ENCODE measurements at places on chromosomes 12 and 14.

DNA sequence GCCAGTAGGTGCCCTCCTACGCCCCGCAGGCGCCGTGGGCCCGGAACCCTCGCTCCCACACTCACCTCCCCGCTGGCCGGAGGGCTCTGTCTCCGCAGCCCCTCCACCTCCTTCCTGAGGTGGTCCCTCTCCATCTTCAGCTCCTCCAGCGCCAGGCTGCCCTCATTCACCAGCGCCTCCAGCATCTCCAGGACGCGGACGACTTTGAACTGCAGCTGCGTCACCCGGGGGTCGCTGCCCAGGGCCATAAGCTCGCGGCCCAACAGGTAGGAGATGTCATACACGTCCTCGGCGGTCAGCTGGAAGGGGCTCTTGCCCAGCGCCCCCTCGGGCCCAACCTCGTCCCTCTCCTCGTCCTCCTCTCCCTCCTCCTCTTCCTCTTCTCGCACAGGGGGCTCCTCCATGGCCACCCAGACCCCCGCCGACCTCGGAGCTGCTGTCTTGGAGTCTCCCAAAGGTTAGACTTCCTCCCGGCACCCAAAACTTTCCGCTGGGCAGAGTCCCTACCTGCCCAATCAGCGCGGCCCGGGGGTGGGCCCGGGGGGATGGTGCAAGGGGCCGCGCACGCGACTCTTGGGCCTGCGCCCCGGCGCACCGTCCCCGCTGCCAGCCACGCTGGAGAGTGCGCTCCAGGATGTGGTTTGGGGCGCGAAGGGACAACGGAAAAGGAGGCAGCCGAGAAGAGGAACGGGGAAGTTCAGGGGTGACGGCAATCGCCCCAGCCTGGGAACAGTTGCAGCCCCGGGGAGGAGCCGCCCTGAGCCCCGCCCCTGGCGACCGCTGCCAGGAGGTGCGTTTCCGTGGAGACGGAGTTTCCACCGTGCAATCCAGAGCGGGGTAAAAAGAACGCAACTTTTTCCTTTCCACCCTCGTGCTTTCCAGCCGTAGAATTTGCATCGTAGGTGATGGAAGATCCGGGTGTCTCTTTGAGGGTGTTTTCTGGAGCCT, at the start of gene RILPL2:
Gene RILPL2, minus strand, starts transcription at position 668 of the 948 bp plus-strand sequence. Its CDS starts 264 bp downstream, at position 404.
- DNase-seq = peak; percentile 91

DNA sequence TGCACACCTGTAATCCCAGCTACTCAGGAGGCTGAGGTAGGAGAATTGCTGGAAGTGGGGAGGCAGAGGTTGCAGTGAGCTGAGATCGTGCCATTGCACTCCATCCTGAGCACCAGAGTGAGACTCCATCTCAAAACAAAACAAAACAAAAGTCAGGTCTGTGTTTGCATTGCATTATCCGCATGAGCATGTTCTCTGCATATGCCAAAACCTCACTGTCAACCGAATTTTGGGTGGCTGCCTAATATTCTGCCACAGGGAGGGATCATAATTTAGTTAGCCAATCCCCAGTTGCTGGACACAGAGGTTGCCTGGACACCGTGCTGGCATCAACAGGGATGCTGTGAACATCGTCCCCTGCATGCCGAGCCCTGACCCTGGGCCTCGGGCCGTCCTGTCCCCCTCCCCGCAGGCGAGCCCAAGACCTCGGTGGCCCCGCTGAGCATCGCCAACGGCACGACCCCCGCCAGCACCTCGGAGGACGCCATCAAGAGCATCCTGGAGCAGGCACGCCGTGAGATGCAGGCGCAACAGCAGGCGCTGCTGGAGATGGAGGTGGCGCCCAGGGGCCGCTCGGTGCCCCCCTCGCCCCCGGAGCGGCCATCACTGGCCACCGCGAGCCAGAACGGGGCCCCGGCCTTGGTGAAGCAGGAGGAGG, 49.2 kb downstream of the PHETA1 start:
- DNase-seq = no peak

DNA sequence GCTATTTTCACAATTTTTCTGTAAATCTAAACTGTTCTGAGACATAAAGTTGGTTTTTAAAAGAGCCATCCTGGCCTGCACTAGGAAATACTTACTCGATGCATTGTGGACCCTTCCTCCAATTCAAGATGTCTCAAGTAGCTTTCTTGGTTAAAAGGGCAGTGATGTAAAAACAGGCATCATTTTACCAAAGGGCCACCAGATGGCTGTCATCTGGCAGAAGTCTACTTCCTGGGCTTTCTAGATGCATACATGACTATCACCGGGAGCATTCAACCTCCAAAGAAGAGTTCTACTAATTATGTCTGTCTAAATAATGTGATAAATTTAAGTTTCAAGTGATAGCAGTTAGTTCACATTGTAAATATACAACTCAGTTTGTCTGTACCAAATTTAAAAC, 96.8 kb upstream of the FRMD6 start:
- DNase-seq = no peak

DNA sequence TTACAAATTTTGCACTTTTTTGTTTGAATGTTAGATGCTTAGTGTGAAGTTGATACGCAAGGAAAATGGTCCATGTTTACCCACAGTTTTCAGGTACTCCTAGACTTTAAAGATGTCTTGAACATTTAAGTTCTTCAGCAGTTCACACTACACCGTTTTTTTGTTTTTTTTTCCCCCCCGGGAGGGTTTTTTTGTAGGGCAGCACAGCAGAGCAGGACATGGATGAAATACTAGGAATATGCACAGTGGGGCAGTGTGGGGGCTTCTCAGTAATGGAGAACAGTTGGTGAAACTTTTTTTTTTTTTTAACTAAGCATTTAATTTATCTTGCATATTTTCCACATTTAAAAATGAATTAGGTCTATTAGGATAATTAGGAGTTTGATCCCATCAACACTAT, 4.9 kb downstream of the RAN start:
- DNase-seq = no peak

DNA sequence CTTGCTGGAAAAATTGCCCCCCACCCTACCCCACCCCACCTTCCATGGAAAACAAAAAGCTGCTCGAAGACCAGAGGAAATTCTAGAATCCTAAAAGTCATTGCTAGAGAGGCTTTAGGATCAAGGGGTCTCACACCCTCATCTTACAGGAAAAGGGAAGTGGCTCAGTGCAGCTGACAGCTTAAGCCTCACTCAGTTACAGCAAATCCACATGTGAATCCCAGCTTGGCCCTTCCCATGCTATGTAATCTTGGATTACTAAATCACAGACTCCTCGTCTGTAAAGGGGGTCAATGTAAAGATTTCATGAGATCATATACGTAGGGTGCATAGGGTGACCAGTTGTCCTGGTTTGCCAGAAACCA, 25.9 kb downstream of the CMKLR1 start:
- DNase-seq = no peak

DNA sequence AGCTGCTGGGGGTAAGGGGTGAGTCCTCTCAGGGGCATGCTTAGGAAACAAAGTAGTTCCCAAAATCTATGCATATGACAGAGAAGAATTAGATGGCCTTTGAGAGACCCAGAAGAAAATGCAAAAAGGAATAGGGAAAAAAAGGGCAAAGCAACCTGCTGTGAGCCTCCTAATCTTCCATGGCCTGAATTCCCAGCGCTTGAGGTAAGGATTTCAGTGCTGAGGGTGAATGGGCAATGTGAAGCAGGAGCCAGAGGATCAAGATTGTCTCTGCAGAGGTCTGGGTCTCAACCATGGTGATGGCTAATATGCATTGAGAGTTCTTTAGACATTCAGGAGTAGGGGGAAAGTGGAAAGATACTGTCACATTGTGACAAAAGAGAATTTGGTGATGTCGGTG, 31.5 kb downstream of the GPR65 start:
- DNase-seq = no peak

GRCh38 chr14:23521785-23522640, 29.6 kb downstream of the ZFHX2 start:
- DNase-seq = no peak

GRCh38 chr14:87017335-87017734, 975.6 kb downstream of the GALC start:
- DNase-seq = no peak

DNA sequence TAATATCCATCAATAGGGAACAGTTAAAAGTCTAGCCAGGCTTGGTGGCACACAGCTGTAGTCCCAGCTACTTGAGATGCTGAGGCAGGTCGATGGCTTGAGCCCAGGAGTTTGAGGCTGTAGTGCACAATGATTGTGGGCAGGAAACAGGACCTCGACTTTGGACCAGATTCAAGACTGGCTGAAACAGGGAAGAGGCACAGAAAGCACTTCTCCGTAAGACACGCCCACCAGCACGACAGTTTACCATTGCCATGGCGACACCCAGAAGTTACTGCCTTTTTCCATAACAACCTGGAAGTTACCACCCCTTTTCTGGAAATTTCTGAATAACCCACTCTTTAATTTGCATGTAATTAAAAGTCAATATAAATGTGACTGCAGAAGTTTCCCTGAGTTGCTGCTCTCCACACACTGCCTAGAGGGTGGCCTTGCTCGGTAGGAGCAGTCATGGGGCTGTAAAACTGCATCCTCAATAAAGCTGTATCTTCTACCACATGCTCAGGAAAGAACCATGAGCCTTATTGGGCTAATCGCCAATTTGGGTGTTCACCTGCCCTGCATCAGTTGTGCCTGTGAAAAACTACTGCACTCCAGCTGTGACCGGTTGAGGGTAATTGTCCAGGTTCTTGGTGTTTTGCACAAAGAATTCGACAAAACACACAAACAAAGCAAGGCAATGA, 4.6 kb upstream of the LRRC23 start:
- peak; percentile 35 for DNase-seq

DNA sequence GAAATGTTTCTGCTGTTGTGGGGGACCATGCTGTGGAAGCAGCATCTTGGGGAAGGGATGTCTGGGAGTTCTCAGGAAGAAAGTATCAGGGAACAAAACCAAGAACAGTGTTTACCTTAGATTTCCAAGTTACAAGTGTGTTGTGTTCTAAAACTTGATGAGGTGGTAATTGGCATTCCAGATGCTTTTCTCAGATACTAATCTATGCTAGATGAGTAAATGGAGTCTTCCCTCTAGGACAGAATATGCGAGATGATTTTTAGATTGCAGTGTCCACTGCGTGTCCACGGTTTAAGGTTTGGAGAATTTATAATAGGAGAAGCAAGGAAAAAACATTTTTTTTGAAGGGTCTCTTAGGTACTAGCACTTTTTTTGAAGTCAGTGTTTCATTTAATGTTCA, 436.5 kb downstream of the PCNX1 start:
- no peak for DNase-seq

DNA sequence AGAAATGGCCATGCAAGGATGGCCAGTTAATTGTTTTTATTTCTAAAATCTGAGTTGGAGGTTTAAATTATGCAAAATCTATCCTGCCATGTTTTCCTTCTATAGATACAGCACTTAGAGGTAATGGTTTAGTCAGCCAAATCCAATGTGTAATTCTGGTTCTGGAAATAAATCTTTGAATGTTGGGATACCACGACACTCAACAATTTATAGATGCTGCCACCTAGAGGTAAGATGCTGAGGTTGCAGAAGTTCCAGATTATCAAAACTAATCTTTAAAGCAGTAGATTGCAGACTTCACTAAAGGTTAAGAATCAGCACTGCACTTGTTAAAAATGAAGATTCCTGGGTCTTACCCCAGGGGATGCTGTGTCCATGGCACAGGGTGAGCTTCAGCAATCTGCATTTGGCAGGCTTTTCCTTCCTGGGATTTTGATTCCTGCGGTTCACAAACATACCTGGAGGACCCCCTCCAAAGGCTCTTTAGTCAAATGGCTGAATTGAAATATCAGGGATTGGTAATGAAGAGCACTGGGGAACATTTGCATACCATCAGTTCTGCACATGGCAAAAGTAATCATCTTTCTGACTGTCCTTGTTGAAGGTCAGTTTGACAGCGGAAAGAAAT, 53.4 kb upstream of the ANO4 start:
- DNase-seq = no peak

GRCh38 chr14:88245321-88245720, 77.7 kb downstream of the KCNK10 start:
- DNase-seq = no peak

GRCh38 chr12:53046655-53047220, 3.1 kb upstream of the TNS2 start:
- no peak for DNase-seq

DNA sequence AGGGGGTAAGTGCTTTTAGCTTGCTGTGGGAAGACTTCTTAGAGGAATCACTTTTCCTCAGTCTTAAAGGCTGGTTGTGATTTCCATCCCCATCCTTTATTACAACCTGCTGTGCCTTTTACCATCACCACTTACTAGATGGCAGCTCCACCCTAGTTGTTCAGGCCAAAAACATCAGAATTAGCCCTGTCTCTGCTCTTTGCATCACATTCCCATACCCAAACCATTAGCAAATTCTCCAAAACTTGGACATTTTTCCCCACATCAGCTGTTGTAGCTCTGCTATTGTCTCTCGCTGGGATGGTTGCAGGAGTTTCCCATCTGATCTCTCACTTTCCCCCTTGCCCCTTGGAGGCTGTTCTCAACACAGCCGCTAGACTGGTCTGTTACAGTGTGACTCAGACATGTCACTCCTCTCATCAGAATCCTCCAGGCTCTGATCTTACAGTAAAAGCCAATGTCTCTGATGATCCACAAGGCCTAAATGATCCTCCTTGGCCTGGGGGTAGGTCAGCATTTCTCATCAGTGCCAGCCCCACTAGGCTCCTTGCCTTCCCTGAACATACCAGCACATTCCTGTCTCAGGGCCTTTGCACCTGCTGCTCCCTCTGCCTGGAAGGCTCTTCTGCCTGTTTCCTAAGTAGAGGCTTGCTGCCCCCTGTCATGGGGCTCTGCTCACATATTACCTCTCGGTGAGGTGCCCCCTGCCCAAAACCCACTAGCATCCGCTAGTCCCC, 102.5 kb downstream of the BEGAIN start:
- DNase-seq = no peak

DNA sequence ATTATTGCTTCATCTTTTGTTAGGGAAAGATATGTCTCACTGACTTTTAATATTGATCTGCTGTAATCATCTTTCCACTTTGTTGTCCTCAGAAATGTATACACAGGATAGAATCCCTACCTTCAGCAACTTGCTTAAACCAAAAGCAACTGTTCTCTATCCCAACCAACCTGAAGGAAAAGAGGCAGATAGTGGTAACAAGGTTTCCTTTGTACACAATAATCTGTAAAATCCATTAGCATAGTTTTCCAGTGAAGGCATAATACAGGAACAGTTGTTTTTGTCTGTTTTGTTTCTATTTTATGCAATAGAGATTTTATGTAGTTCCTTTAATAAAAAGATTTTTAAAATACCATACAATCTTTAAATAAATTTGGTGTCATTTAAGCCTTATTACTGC, 170.5 kb downstream of the PIK3C2G start:
- no peak for DNase-seq

GRCh38 chr12:5236022-5236640, 192.5 kb downstream of the KCNA5 start:
- no peak for DNase-seq

Data from stimulated activated CD4-positive, alpha-beta T cell treated with anti-CD3 and anti-CD28 coated beads, Interleukin-4, amount 100 ng/mL, for 4 hours (primary cell).